ENCODE measurements at places on chromosomes 13 and 19.

- no peak for DNase-seq
Measured at GRCh38 chr13:36414461-36414860, 17.8 kb upstream of the CCNA1 start.

DNA sequence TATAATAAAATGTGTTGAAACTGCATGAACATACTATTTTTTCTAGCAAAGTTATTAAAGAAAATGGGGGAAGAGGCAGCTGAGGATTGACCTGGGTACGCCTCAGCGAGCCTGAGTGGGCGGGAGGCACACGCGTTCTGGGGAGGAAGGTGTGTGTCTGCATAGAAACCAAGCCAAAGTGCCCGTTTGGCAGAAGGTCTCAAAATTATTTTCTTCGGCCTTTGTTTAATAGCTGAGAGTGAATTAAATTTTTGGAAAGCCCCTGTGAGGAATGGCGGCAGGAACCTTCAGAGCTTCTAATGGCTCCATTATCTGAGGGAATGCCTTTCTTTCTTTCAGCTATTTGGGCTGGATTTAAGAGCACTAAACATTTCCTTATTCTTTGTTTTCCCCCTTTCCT, 5.2 kb downstream of the ZIC2 start:
- no peak for DNase-seq

DNA sequence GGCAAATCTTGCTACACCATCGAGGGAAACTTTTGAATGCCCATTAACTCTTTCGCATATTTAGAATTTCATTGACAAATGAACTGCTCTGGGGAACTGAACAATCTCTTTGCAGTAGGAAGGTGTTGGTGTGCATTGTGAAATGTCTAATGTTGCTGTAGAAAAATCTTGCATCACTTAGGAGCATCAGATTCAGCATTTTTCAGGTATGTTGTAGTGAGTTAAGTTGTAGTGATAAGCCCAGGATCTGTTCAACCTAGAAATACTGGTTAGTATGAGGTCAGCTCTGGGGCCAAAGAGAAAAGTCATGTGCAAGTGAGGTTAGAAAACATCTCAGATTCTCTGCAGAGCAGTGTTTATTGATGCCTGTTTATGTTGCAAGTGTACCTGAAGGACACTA, 4.1 kb downstream of the FRY start:
- no peak for DNase-seq

DNA sequence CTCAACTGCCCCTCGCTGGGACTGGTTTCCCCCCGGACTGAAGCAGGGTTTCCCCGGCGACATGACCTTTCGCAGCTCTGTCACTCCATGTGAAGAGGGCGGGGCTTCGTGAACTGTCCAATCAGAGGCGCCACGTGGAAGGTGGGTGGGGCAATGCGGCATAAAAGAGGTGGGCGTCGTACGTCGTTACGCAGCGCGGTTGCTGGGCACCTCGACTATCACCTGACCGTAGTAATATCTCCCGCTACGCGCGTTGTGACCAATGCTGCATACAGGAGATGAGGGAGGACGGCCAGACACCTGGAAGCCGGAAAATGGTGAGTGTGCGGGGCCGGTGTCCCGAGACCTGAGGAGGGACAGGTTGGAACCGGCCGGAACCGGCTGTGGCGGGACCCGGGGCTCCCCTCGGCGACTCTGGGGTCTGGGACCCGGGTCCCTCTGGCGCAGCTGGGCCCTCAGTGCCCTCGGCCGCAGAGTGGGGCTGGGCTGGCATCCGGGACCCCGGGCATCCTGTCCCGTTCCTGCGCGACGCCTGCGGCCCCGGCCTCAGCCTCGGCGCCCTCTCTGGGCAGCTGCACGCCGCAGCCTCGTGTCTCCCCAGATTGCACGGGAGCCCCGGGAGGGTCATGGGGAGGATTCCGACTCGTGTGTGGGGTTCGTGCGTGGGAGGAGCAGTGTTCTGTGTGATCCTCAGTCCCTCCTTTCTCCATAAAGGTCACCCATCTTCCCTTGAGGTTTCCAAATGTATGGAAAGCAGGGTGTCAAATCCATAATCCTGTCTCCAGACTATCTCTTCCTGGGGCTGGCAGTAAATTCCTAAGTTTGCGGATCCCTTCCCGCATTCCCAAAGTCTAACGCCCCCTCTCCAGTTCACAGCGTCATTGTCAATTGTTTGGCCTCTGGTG, 32.2 kb downstream of the ZNF136 start:
- DNase-seq, result peak; percentile 40

DNA sequence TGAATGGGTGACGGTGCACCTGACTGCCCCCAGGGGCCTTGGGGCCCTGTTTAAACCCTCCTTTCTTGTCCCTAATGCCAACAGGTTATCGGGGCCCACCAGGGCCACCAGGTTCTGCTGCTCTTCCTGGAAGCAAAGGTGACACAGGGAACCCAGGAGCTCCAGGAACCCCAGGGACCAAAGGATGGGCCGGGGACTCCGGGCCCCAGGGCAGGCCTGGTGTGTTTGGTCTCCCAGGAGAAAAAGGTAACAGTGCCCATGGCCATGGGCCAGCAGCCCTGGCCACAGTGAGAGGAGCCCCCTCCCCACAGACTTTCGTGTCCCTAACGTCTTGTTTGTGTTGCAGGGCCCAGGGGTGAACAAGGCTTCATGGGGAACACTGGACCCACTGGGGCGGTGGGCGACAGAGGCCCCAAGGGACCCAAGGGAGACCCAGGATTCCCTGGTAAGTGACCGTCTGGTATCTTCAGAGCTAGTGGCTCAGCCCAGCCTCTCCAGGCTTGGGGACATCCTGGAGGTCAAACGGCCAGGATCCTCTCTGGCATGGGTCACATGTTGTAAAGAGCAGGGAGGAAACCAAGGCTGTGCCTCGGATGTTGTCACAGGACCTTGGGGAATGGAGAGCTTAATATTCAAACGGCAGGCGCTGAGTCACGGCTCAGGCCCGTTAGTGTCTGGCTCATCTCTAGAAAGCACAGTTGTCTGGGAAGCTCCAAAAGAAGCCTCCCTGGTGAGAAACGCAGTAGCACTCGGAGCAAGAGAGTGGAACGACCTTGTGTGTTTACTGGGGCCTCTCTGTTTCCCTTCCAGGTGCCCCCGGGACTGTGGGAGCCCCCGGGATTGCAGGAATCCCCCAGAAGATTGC, 58.3 kb downstream of the RAB20 start:
- no peak for DNase-seq

- no peak for DNase-seq
Measured at GRCh38 chr13:40439928-40440327, 226.5 kb downstream of the FOXO1 start.

All from 8988T (cell line).